Osteoblast (primary cell): ENCODE measurements at places on chromosomes 5 and 9. TPM values are rescaled to one million over a fixed set of nuclear protein-coding genes. Genes with fewer than 3 reads are reported as not detected.
A peak's percentile ranks its signal among the peaks of the same experiment; 100 is the strongest.

- no peak for DNase-seq
These were observed 131.4 kb upstream of the TSLP start for GRCh38 chr5:110940136-110940535.

The SNCB gene
- total RNA-seq: not detected in 2 replicates

DNA sequence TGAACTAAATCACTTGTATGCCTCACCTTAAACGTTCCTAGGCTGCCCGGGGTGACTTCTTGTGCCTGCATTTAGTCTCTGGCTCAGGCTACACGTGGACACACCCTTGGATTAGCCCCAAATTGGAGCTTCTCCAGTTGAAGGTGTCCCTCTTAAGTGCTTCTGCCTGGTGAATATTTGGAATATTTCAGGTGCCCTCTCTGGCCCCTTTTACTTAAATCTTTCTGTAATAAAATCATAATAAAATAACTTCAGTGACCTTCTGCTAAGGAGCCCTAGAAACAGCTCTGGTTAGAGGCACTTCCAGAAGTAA, 74.3 kb upstream of the KLF9 start:
- no peak for DNase-seq

- DNase-seq: peak; percentile 49
These were observed 125.0 kb downstream of the DTWD2 start for GRCh38 chr5:118863345-118863744.

The CARTPT gene
- not detected in 2 replicates for total RNA-seq

The IFNA21 gene
- total RNA-seq: not detected in 2 replicates

DNA sequence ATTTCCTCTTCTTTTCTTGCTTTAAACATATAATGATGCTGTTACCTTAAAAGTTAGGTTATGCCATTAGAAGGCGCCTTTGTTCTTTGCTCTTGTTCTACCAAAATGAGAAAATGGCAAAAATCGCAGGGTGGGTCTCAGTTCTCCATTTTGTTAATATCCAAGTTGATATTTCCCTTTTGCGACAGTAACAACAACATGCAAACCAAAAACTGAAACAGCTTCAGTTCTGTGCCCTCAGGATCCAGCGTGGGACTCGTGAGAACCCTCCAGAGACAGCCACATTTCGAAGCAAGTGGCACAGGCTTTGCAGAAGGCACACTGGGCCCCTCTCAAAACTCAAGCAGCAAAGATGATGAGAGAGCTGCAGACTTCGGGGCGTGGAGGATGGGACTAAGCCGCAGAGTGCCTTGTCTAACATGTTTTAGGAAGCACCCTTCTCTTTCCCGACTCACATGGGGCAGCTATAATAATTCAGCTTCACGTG, 33.0 kb upstream of the LCP2 start:
- DNase-seq: no peak
